Fibroblast of lung (primary cell): ENCODE measurements at places on chromosomes 7 and 10. TPM values are rescaled to one million over a fixed set of nuclear protein-coding genes. Genes with fewer than 3 reads are reported as not detected.

- DNase-seq, result no peak
Observed at GRCh38 chr10:111440501-111440900, 363.7 kb downstream of the ADRA2A start.

- DNase-seq, result no peak
Observed at GRCh38 chr7:120405652-120406051, 132.7 kb downstream of the KCND2 start.

GRCh38 chr10:6580279-6581029 is 378 bp upstream of the PRKCQ start:
- peak; percentile 64 for DNase-seq

The CAV2 gene
- total RNA-seq, result 60.1 and 119 TPM in 2 replicates

The HOXA7 gene
- total RNA-seq, result 1.0 and 1.2 TPM in 2 replicates

The HOXA13 gene
- total RNA-seq, result not detected in 2 replicates

The ACTL6B gene
- not detected in 2 replicates for total RNA-seq

The CRTAC1 gene
- total RNA-seq, result not detected in 2 replicates
